Temporal lobe (tissue), 4 donors: ENCODE measurements at places on chromosomes 12 and 14. TPM values are rescaled to one million over a fixed set of nuclear protein-coding genes. Genes with fewer than 3 reads are reported as not detected.

The SPTB gene
- total RNA-seq, result 17.0 TPM

The GPD1 gene
- 15.2 TPM for total RNA-seq

The EEF1AKMT3 gene
- 2.7 TPM for total RNA-seq

The KITLG gene
- total RNA-seq, result 46.7 TPM

The SERPINA3 gene
- 0.74 TPM for total RNA-seq

The SYNE3 gene
- total RNA-seq, result 0.98 TPM

The CIT gene
- total RNA-seq, result 9.3 TPM

The P2RX2 gene
- total RNA-seq, result not detected

The SLC38A4 gene
- total RNA-seq, result 0.74 TPM

The B3GNT4 gene
- total RNA-seq, result 4.7 TPM

The AICDA gene
- not detected for total RNA-seq

The FAR2 gene
- 24.3 TPM for total RNA-seq

The GPR68 gene
- 2.2 TPM for total RNA-seq

The DLGAP5 gene
- total RNA-seq, result 3.9 TPM

The ZNF641 gene
- total RNA-seq, result 34.4 TPM

The EML5 gene
- 20.7 TPM for total RNA-seq

The ACIN1 gene
- 61.0 TPM for total RNA-seq

The TAC3 gene
- total RNA-seq, result 4.7 TPM

The CYP27B1 gene
- 0.25 TPM for total RNA-seq

The SMOC1 gene
- total RNA-seq, result 22.6 TPM

The SELPLG gene
- total RNA-seq, result 1.2 TPM

The RHOJ gene
- 5.9 TPM for total RNA-seq

The SLC38A6 gene
- 32.5 TPM for total RNA-seq

The ACRBP gene
- 0.25 TPM for total RNA-seq

The DIO2 gene
- total RNA-seq, result 27.0 TPM

The SAMD15 gene
- total RNA-seq, result 5.2 TPM

The PPM1H gene
- 10.1 TPM for total RNA-seq

The IAPP gene
- total RNA-seq, result under 0.01 TPM

The GAS2L3 gene
- total RNA-seq, result 57.3 TPM

The KRT86 gene
- total RNA-seq, result under 0.01 TPM

The FNTB gene
- 12.5 TPM for total RNA-seq

The NGB gene
- 4.9 TPM for total RNA-seq

The VRTN gene
- not detected for total RNA-seq

The FGF23 gene
- not detected for total RNA-seq

The HOXC9 gene
- not detected for total RNA-seq

The CLEC14A gene
- total RNA-seq, result 3.2 TPM

The CLEC4D gene
- total RNA-seq, result not detected

The STAC3 gene
- 0.25 TPM for total RNA-seq

The GLIPR1L2 gene
- total RNA-seq, result 1.7 TPM

The ADAMTS20 gene
- total RNA-seq, result 0.25 TPM

The MFAP5 gene
- 1.7 TPM for total RNA-seq
